ENCODE measurements at places on chromosomes 3 and 15.

- H3K27ac ChIP-seq, result no peak overlapping the region
- H3K4me1 ChIP-seq, result peaks cover 43% of the 10 kb centered on the region
- H3K27me3 ChIP-seq, result no peaks in the 10 kb centered on the region
- H3K36me3 ChIP-seq, result peaks cover 8% of the 10 kb centered on the region
- H3K4me3 ChIP-seq, result no peak overlapping the region
These were observed 105.1 kb upstream of the TRPM1 start for GRCh38 chr15:31206386-31207181.

- H3K27me3 ChIP-seq, result no peaks in the 10 kb centered on the region
- DNase-seq, result no peak
- H3K36me3 ChIP-seq, result peaks cover 39% of the 10 kb centered on the region
- H3K27ac ChIP-seq, result no peak overlapping the region
- H3K4me1 ChIP-seq, result peaks cover 6% of the 10 kb centered on the region
- H3K4me3 ChIP-seq, result no peak overlapping the region
These were observed 9.2 kb upstream of the LDHAL6B start for GRCh38 chr15:59197454-59197853.

GRCh38 chr3:46664188-46664970 lies 29.1 kb downstream of the ALS2CL start:
- no peak overlapping the region for H3K27ac ChIP-seq
- DNase-seq, result no peak
- no peaks in the 10 kb centered on the region for H3K27me3 ChIP-seq
- H3K36me3 ChIP-seq, result no peaks in the 10 kb centered on the region
- H3K4me1 ChIP-seq, result no peaks in the 10 kb centered on the region

DNA sequence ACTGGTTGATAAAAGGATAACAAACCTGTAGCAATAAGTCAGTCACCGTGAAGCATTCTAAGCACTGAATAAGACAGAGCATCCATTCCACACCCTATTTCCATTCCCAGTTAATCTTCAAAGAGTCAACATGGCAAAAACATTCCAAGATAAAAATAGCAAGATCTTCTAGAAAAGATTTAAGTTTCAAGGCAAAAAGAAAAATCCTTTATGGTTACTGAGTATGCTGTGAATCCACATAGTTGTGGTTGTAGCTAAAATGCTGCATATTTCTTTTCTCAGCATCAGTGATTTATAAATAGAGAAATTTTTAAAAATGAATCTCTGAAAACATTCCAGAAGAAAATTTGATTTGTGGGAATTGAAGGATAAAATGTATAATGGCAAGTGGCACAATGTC lies 21.1 kb downstream of the GAP43 start:
- no peak for DNase-seq
- no peaks in the 10 kb centered on the region for H3K36me3 ChIP-seq
- H3K27me3 ChIP-seq, result peaks cover 23% of the 10 kb centered on the region
- H3K4me3 ChIP-seq, result no peak overlapping the region
- H3K27ac ChIP-seq, result no peak overlapping the region

- H3K4me1 ChIP-seq, result no peaks in the 10 kb centered on the region
- no peak overlapping the region for H3K27ac ChIP-seq
- no peaks in the 10 kb centered on the region for H3K36me3 ChIP-seq
- no peak overlapping the region for H3K4me3 ChIP-seq
- DNase-seq, result no peak
- H3K27me3 ChIP-seq, result peaks cover 6% of the 10 kb centered on the region
These were observed 29.1 kb upstream of the SRGAP3 start for GRCh38 chr3:9278498-9278897.

- H3K36me3 ChIP-seq, result peaks cover 43% of the 10 kb centered on the region
- H3K27ac ChIP-seq, result no peak overlapping the region
- DNase-seq, result no peak
- H3K4me1 ChIP-seq, result peaks cover 43% of the 10 kb centered on the region
- H3K27me3 ChIP-seq, result no peaks in the 10 kb centered on the region
- no peak overlapping the region for H3K4me3 ChIP-seq
These were observed 68.6 kb downstream of the ST6GAL1 start for GRCh38 chr3:186998937-186999368.

- H3K27me3 ChIP-seq, result no peaks in the 10 kb centered on the region
- DNase-seq, result no peak
- H3K4me1 ChIP-seq, result peaks cover 3% of the 10 kb centered on the region
- H3K36me3 ChIP-seq, result peaks cover 22% of the 10 kb centered on the region
These were observed 131.0 kb upstream of the CBLB start for GRCh38 chr3:105999856-106000255.

DNA sequence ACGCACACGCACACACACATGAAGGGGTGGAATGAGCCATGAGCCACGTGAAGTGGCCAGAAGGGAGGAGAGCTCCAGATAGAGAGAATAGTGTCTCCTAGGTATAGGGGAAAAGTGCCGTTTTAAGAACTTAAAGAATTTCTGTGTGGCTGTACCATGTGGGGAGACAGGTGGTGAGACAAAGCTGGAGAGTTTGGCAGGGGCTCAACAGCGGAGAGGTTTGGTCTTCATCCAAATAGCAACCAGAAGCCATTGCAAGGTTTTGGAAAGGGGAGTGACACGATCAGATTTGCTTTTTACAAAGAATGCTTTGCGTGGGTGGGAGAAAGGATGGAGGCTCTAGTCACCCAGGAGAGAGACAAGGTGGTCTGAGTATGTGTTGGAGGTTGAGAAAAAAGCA lies 146.0 kb downstream of the IL20RB start:
- no peaks in the 10 kb centered on the region for H3K4me1 ChIP-seq
- no peaks in the 10 kb centered on the region for H3K36me3 ChIP-seq
- no peak overlapping the region for H3K4me3 ChIP-seq
- H3K27me3 ChIP-seq, result peaks cover 7% of the 10 kb centered on the region

GRCh38 chr3:50390508-50391224 lies 31.3 kb upstream of the TMEM115 start:
- H3K36me3 ChIP-seq, result no peaks in the 10 kb centered on the region
- peaks cover 13% of the 10 kb centered on the region for H3K4me1 ChIP-seq
- no peaks in the 10 kb centered on the region for H3K27me3 ChIP-seq
- H3K4me3 ChIP-seq, result no peak overlapping the region
- no peak for DNase-seq

- no peaks in the 10 kb centered on the region for H3K4me1 ChIP-seq
- H3K27ac ChIP-seq, result no peak overlapping the region
- peaks cover 8% of the 10 kb centered on the region for H3K36me3 ChIP-seq
These were observed 78.3 kb downstream of the PFN2 start for GRCh38 chr3:149892371-149892770.

DNA sequence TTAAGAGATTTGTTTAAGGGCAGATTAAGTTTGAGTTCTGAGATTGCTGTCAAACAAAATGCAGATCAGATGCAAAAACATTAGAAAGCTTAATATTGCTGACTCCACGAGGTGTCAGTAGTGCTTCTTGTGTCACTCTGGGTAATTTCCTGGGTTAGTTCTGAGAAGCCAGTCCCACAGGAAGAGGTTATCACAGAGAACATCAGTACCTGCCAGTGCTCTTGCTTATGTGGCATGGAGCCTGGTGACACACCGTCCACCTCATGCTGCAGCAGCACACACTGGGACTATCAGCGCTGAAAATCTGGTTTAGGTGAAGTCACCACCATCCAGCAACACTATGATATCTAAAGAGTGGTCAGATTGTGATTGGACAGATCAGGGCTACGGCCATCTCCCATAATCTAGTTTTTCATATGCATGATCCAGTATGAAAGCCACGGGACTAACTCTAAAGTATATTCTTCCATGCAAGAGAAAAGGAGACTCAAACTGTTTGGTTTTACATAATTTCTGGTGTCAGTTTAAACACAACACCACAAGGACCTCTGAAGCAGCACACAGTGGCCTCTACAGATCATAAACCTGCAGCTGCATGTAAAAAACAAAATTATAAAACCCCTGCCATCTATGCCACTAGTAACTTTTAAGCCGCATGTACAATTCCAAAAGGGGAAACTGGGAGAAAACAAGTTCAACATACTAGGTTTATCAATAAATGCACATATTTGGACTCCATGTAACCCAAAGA lies 36.1 kb upstream of the MYO5C start:
- DNase-seq, result peak; percentile 81
- peak overlapping the region; percentile 50 for H3K4me3 ChIP-seq
- H3K36me3 ChIP-seq, result peaks cover 35% of the 10 kb centered on the region
- H3K27ac ChIP-seq, result peak overlapping the region; percentile 89
- H3K4me1 ChIP-seq, result peaks cover 39% of the 10 kb centered on the region
- no peaks in the 10 kb centered on the region for H3K27me3 ChIP-seq

DNA sequence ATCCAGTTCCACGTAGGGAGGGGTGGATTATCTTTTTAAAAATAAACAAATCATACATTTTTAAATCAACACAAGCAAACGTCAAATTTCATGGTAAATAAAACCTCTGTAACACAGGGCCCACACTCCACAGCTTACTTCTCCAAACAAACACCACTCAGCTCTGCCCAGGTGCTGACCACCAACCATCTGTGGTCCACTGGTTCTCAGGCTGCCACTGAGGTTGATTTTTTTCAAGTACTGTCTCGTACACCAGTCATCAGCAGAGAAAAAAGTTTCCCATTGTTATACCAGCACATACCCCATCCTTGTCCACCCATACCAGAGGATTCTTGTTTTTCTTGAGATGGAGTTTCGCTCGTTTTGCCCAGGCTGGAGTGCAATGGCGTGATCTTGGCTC lies 32.4 kb downstream of the CHSY1 start:
- no peaks in the 10 kb centered on the region for H3K27me3 ChIP-seq
- H3K4me1 ChIP-seq, result peaks cover 60% of the 10 kb centered on the region
- no peak overlapping the region for H3K4me3 ChIP-seq
- no peak for DNase-seq
- H3K27ac ChIP-seq, result peak overlapping the region; percentile 66

DNA sequence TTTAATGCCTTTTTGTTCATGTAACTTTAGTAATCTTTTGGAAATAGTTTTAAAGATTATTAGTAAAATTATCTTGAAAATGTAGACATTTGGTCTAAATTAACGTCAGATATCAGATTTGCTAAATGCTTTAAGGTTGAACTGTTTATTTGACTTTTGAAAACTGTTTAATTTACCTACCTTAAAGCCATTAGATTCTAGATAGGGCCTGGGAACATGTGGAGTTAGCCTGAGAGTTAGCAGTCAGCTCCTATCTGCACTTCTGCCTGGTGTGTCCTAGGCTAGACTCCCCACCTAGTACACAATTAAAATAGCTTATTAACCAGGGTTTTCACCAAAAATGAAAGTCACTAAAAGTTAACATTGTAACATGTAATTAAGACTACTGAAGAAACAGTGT lies 53.7 kb upstream of the CFAP20DC start:
- H3K4me3 ChIP-seq, result no peak overlapping the region
- DNase-seq, result no peak
- no peaks in the 10 kb centered on the region for H3K36me3 ChIP-seq
- no peak overlapping the region for H3K27ac ChIP-seq
- no peaks in the 10 kb centered on the region for H3K4me1 ChIP-seq

All from activated CD8-positive, alpha-beta T cell treated with anti-CD3 and anti-CD28 coated beads, Interleukin-2, amount 10 ng/mL, durations not matched to agents 7 days and 5 days (primary cell).